Effector CD4-positive, alpha-beta T cell (primary cell): ENCODE measurements at places on chromosomes 6 and 20.

DNA sequence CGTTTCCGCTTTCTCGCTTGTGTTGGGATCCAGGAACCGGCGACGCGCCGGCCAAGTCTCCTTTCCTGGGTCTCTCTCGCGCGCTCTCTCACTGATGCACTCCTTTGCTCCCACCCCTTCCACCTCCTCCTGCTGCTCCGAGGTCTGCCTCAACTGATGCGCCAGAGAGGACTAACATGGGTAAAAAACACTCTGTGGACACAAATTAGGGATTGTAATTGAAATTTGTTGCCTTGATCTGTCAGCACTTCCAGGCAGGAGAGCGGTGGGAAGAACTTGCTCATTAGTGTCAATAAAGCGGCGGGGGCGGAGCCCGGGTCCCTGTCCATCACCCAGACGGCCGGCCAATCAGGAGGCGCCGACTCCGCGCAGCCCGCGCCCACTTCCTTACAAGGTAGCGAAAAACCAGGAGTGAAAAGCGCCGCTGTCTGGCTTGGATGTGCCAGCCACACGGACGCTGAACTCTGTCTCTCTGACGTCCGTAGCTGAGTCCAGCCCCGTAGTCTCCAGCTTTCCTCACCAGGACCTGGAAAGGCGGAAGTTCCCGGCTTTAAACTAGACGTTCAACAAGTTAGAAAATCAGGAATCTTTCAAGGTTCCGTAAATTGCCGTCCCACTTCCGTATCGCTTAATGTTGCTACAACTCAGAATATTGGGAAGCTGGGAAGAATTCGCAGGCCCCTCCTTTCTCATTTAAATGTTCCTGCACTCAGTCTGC, at the start of gene TBX18:
TSS of gene TBX18 (minus strand) at position 267 of the 718 bp plus-strand sequence. CDS start 417 bp downstream, outside the sequence.
- DNase-seq: no peak

DNA sequence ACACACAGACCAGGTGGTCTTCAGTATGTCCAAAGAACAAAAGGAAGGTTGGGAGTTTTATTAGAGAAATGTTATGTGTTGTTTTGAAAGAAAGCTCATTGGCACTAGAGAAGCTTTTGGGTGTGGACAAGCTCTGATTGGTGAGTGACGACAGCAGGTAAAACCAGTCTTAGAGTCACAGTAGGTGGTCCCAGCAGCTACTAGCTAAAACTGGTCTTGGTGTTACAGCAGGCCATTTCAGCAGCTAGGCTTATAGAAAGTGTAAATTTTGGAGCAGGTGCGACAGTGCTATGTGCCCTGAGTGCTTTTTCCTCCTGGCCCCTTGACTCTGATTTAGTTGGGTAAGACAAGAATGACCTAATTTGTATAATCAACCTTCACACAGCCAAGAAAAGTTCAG, 3.6 kb downstream of the CLDN20 start:
- no peak for DNase-seq

GRCh38 chr6:110331390-110331789, 26.8 kb downstream of the METTL24 start:
- no peak for DNase-seq

GRCh38 chr20:32395066-32395465, 36.9 kb downstream of the ASXL1 start:
- no peak for DNase-seq

GRCh38 chr6:133774356-133774755, 114.6 kb upstream of the TCF21 start:
- no peak for DNase-seq

- DNase-seq: no peak
Measured at GRCh38 chr20:1735417-1736089, 78.0 kb upstream of the SIRPG start.

GRCh38 chr6:33766921-33767907, 20.5 kb upstream of the IP6K3 start:
- DNase-seq: no peak

- DNase-seq: no peak
Measured at GRCh38 chr20:56860413-56860812, 231.3 kb downstream of the TFAP2C start.

DNA sequence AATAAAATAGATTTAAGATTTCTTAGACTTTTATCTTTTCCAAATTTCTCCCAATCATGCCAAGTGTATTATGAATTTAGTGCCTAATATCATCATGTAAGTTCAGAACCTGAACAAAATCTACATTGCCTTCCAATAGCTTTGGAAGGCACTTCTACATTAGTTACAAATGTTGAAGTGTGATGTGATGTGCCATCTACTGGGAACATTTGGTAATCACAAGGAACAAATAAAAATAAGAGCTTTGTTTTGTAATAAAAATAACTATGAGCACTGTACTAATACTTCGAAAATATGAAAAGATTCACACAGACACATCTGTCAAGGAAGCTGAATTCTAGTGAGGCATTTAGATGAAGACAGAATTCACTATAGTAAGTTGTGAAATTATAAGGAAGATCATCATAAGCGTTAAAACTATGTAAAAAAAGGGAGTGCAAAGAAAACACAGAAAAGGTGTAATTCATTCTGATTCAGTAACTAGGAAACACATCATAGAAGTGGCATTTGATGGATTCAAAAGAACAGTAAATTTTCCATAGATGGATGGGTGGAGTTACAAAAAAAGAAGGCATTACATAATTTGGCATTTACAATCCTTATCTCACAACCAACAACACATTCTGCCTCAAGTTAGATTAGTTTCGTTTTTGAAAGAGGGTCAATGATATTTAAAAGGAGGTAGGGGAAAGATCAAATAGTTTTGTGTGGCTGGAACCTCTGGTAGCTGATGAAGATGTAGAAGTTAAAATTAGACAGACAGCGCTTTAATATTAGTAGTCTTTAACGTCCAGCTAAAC, 161.0 kb downstream of the ASCC3 start:
- DNase-seq: no peak

DNA sequence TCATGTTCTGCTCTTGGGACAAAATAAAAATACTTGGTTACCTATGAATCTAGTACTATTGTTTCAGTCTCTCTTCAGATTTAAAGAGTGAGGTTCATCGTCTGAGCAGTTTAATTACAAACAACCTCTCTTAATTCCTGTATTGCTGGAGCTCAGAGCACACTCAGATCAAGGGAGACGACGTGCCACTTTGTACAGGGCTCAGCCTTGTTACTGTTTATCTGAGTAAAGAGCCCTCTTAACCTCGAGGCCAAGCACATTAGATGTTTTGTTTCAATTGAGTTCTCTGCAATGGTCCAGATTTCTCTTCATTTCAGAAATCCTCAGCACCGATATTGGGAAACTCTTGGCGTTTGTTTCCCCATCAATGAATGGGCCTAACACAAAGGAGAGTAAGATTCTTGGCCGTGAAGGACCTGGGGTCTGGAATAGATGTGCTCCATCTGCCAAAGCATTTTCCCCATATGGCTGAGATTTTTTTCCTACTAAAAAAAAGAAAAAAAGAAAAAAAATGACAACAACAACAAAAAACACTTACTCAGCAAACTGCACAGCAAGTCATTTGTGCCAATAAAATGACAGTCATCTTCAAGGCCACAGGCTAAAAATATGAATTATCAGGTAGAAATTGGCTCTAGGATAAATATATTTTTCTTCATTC, 82.6 kb upstream of the CCN6 start:
- DNase-seq: no peak

- DNase-seq: no peak
Measured at GRCh38 chr6:38762848-38763247, 47.7 kb downstream of the DNAH8 start.

DNA sequence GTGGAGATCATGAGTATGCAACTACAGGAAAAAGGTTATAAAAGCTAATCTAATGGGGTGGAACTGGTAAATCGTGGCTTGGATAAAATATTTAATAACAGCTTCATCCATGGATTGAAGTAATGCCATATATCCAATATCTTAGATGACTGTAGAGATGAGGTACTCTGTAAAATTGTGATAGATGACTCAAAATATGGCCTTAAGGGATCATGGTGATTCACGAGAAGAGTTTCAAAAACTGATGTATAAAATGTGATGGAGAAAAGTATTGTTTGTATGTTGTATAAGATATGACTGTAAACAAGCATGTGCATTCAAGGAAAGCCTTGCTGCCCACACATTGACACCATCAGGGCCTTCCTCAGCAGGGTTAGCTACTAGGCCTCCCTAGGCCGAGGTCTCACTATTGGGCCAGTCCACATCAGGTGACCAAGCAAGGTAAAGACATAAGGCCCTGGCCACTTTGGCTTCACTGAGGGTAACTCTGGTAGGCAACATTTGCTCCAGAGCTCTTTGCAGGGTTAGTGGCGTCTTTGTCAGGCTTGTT, 17.7 kb upstream of the CCN6 start:
- no peak for DNase-seq

DNA sequence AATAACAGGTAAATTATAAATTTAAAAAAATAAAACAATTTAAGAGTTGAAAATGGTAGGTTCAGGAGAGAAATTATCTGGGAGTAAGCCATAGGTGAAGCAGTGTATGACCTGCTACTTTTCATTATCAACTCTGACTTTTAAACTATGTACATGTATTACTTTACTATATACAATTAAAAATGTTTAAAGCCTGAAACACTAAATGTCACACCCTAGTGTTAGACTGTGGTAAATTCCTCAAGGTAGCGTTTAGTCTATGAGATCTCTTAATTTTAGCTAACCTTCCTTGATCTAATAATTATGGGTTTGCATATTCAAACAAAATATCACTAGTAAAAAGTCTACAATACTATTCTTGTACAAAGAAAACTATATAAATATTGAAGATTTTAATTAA, 22.3 kb upstream of the TBC1D32 start:
- DNase-seq: no peak

GRCh38 chr20:16551607-16552006, 21.6 kb downstream of the KIF16B start:
- DNase-seq: no peak

GRCh38 chr6:149963212-149963461, 606 bp upstream of the ULBP1 start:
- no peak for DNase-seq

DNA sequence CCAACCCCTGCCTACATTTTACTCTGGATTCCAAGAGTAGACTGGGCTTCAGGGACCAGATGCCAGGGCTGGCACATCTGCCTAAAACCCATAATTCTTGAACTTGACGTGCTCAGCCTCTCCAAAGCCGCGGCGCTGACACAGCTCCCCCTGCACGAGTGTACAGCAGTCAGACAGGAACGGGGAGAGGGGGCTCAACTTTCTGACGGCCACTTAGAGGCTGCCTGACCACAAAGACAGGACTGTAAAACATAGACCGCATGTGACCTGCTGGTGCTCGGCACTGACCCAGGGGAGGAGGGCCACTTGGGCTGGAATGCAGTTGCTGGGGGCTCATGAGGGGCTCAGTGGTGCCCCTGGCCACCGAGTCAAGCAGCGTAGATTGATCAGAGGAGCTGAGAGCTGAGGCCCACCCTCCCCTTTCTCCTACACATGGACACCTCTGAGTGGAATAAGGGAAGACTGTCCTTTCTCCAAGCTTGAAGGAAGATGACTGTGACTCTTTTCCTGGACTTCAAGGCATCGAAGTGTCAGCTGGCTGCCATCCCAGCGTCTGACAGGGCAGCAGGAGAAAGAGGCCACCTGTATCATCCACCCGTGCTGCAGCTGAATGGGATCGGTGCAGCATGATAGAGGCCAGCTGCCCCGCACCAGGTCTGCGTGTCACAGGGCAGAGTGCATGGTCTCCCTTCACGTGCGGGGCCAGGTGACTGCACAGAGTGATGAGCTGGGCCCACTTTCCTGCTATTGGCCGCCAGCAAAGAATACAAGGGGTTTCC, 171.3 kb upstream of the AGPAT4 start:
- no peak for DNase-seq

DNA sequence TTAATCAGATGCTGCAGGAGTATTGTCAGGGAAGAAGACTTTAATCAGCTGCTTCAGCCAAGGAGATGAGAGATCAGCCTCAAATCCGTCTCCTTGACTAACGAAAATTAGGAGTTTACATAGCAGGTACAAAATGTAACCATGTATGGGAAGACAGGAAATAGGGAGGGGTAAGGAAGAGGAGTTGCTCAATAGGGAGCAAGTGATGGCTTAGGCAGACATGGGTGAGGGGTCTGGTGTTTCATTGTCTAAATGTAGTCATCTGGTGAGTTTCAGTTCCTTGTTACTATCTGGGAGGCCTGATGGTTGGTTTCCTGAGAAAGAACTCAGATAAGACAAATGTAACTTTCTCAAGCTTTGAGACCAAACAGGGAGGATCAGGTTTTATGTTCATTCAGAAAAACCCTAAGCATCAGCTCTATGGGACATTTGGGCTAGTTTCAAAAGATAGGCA, 217.3 kb upstream of the SULF2 start:
- no peak for DNase-seq

DNA sequence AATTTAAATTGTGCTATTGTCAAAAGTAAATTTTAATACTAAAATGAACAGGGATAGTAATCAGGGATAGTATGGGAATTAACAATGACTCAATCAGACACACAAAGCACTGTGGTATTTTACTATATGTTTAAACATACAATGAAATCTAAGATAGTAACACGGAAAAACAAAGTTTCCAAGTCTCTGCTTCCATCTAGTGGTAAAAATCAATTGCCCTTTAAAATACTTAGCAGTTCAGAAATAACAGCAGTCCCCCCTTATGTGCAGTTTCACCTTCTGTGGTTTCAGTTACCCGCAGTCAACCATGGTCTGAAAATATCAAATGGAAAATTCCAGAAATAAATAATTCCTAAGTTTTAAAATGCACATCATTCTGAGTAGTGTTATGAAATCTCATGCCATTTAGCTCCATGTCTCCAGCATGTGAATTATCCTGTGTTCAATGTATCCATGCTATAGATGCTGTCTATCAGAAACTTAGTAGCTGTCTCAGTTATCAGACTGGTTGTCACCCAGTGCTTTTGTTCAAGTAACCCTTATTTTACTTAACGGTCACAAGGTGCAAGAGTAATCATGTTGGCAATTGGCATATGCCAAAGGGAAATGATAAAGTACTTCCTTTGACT, 58.5 kb downstream of the AHI1 start:
- no peak for DNase-seq

- no peak for DNase-seq
Measured at GRCh38 chr20:52859156-52859876, 112.8 kb upstream of the TSHZ2 start.

DNA sequence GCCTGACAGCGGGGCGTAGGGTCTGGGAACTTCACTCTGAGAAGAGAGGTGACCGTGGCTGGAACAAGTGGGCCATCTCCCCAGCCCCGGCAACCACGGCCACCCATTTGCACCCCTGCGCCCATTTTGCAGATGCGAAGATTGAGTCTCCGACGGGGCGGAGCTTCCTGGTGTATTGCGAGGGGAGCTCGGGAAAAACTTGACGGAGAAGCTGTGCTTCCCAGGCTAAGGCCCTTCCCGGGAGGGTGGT, 653 bp downstream of the ZNF335 start:
- no peak for DNase-seq

GRCh38 chr20:49276161-49276960, 1.5 kb downstream of the ZNFX1 start:
- peak; percentile 31 for DNase-seq

- DNase-seq: no peak
Measured at GRCh38 chr6:108464418-108465097, 96.2 kb upstream of the FOXO3 start.
